Right cardiac atrium (tissue), 5 donors: ENCODE measurements at places on chromosomes 11 and 22. TPM values are rescaled to one million over a fixed set of nuclear protein-coding genes. Genes with fewer than 3 reads are reported as not detected.

VPS37C gene
- 14.6 TPM for polyA plus RNA-seq

KRTAP5-8 gene
- polyA plus RNA-seq: not detected

FAM181B gene
- 2.4 TPM for polyA plus RNA-seq

PLEKHA7 gene
- polyA plus RNA-seq: 16.2 TPM

OR4D5 gene
- not detected for polyA plus RNA-seq
